Cardiac muscle cell (in vitro differentiated cells and primary cell): ENCODE measurements at places on chromosomes 3 and 15. TPM values are rescaled to one million over a fixed set of nuclear protein-coding genes. Genes with fewer than 3 reads are reported as not detected.

DNA sequence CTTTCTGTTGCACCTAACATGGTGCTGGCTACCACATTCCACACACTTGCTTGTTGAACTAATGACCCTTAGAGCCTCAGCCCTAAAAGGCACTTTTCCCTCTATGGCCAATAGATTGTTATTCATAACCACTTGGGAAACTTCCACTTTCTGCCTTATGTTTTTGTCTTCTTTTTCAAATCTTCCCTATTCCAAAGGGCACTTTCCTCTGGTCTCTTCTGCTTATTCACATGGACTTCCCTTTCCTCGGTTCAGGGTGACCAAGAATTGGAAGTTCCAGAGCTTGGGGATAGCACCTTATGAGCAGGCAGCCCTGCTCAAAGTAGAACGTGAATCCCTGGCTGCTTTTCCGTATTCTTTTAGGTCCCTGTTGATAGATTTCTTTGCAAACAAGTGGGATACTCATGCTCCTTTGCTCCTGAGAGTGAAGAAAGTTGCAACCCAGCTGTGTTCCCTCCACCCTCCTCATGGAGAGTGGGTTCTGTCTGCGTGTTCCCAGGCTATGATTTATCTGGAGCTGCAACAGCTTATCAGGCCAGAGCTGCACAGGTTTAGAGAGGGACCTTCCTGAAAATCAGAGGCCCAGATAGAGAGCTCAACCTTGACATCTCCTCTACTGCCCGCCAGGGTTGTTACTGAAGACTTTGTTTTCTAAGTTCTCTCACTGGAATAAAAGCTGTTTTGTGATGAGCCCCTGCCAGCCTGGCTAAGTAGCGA is 58.8 kb upstream of the MYZAP start:
- DNase-seq = no peak
- H3K4me1 ChIP-seq = peaks cover 43% of the 10 kb centered on the region
- H3K27me3 ChIP-seq = no peaks in the 10 kb centered on the region
- H3K36me3 ChIP-seq = peaks cover 41% of the 10 kb centered on the region
- no peak overlapping the region for H3K4me3 ChIP-seq
- peak overlapping the region; percentile 89 for H3K27ac ChIP-seq

Gene CCDC80
- 21.7 and 26.4 TPM in 2 replicates for total RNA-seq

DNA sequence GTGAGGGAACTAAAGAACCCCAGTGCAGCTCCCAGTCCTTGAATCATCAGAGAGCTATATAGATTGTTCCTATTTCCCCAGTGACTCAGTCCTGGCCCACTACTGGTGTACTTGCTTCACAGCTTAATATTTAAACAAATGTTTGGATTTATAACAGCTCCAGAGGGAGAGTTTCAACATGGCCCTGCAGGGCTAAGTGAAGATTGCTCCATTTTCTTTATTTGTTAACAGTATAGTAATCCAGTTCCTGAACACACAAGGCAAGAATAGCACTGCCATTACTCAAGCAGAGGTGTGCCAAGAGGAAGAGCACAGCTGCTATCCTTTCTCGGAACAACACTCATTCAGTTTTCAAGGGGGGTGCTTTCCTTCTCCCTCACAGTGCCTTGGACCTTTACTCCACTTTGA is 6.5 kb downstream of the SQOR start:
- no peak overlapping the region for H3K4me3 ChIP-seq
- H3K27me3 ChIP-seq = peaks cover 53% of the 10 kb centered on the region
- H3K36me3 ChIP-seq = no peaks in the 10 kb centered on the region
- H3K4me1 ChIP-seq = no peaks in the 10 kb centered on the region
- no peak overlapping the region for H3K27ac ChIP-seq

Gene RTP1
- not detected in 2 replicates for total RNA-seq

Gene KLF15
- total RNA-seq = 9.5 and 16.5 TPM in 2 replicates

GRCh38 chr15:32933236-32933635 is 215.4 kb downstream of the GREM1 start:
- no peak overlapping the region for H3K27ac ChIP-seq
- peak; percentile 15 for DNase-seq
- H3K4me1 ChIP-seq = no peaks in the 10 kb centered on the region
- no peaks in the 10 kb centered on the region for H3K27me3 ChIP-seq
- H3K4me3 ChIP-seq = no peak overlapping the region
- H3K36me3 ChIP-seq = no peaks in the 10 kb centered on the region

GRCh38 chr3:7562892-7563291 is 702.0 kb downstream of the GRM7 start:
- no peaks in the 10 kb centered on the region for H3K36me3 ChIP-seq
- H3K4me3 ChIP-seq = no peak overlapping the region
- H3K27me3 ChIP-seq = no peaks in the 10 kb centered on the region
- DNase-seq = no peak

DNA sequence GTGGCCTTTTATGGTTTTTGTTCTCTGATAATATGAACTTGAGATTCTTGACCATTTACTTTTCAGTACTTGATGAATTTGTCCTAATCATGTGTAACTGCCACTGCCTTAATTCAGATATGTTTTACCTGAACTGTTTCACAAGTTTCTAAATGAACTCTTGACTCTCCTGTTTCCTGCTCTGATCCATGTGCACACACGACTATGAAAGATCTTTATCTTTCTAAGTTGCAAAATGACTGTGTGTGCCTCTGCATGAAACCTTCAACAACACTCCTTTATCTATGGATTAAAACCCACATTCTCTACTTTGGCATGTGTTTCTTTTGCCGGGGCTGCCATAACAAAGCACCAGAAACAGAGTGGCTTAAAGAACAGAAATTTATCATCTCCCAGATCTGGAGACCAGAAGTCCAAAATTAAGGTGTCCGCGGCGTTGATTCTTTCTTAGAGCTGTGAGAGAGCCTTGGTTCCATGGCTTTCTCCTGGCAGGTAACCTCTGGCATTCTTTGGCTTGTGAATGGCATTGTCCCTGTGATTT is 275.0 kb downstream of the ADAMTSL3 start:
- H3K36me3 ChIP-seq = no peaks in the 10 kb centered on the region
- no peak overlapping the region for H3K27ac ChIP-seq
- no peak overlapping the region for H3K4me3 ChIP-seq
- H3K4me1 ChIP-seq = no peaks in the 10 kb centered on the region

Gene FAM107A
- total RNA-seq = not detected in 2 replicates

- peaks cover 20% of the 10 kb centered on the region for H3K36me3 ChIP-seq
- no peak overlapping the region for H3K4me3 ChIP-seq
- peak; percentile 37 for DNase-seq
- H3K27me3 ChIP-seq = no peaks in the 10 kb centered on the region
- peak overlapping the region; percentile 60 for H3K27ac ChIP-seq
Measured at GRCh38 chr3:47022641-47023071, 43.2 kb downstream of the NBEAL2 start.

GRCh38 chr3:65096110-65096745 is 408.4 kb upstream of the ADAMTS9 start:
- H3K27ac ChIP-seq = no peak overlapping the region
- H3K27me3 ChIP-seq = no peaks in the 10 kb centered on the region
- no peaks in the 10 kb centered on the region for H3K36me3 ChIP-seq

GRCh38 chr3:147807776-147808175 is 398.6 kb downstream of the ZIC1 start:
- no peak overlapping the region for H3K27ac ChIP-seq
- H3K36me3 ChIP-seq = no peaks in the 10 kb centered on the region
- H3K4me1 ChIP-seq = no peaks in the 10 kb centered on the region

DNA sequence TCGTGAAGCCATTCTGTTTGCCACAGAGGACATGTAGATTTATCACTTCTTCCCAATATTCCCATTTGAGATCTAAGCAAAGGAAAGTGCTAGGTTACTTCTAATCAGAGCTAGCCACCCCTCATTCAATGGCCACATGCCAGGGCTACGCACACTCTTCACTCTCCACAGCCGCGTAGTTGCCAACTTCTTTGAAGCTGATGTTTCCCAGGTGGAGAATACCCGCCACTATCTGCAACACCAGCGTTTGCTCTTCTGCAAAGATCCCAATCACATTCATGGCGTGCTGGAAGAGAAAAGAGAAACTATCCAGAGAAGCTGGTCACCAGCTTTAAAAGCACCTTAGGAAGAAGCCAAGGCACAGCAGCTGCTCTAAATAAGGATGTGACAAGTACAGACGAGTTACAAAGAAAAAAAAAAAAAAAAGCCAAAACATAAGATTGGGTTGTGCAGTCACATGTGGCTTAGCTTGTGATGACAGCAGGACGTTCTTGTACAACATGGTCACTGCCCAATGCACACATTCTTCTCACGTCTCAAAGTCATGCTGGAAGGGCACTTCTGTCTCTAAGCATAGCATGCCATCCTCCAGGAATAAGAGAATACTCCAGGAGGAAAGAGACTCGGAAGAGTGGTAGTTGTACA is 16.4 kb downstream of the LDHAL6B start:
- no peak overlapping the region for H3K27ac ChIP-seq
- no peaks in the 10 kb centered on the region for H3K27me3 ChIP-seq
- no peaks in the 10 kb centered on the region for H3K36me3 ChIP-seq
- H3K4me3 ChIP-seq = no peak overlapping the region

Gene THUMPD3
- 24.5 and 43.5 TPM in 2 replicates for total RNA-seq

DNA sequence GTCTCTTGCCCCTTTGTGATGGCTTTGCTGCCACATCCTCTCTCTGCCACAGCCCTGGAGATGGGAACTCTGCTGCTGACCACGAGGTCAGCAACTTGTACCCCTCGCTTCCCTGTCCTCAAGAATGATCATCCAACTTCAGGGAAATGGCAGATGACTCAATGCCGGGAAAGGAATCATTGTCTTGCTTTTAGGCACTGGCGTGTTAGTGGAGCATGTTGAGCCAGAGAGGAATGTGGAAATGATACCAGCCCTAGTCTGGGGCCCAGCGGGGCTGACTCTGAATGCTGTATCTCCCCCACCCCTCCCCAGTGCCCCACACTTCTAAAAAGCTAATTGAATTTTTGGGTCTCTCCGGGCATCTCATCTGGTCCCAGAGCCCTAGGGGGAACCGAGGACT is 184.9 kb upstream of the BHLHE40 start:
- no peak for DNase-seq
- no peak overlapping the region for H3K27ac ChIP-seq
- H3K4me1 ChIP-seq = no peaks in the 10 kb centered on the region
- H3K4me3 ChIP-seq = no peak overlapping the region
- no peaks in the 10 kb centered on the region for H3K36me3 ChIP-seq

- peak; percentile 43 for DNase-seq
- H3K27me3 ChIP-seq = no peaks in the 10 kb centered on the region
- H3K4me3 ChIP-seq = no peak overlapping the region
- no peaks in the 10 kb centered on the region for H3K4me1 ChIP-seq
- no peak overlapping the region for H3K27ac ChIP-seq
Measured at GRCh38 chr15:72835294-72835890, 51.8 kb upstream of the ADPGK start.

- no peak for DNase-seq
- no peak overlapping the region for H3K4me3 ChIP-seq
- H3K27ac ChIP-seq = no peak overlapping the region
- no peaks in the 10 kb centered on the region for H3K27me3 ChIP-seq
Measured at GRCh38 chr15:26759986-26760385, 12.9 kb downstream of the GABRB3 start.

Gene CLDN1
- 0.18 and 0.48 TPM in 2 replicates for total RNA-seq

Gene ARGFX
- not detected in 2 replicates for total RNA-seq

GRCh38 chr3:23877329-23877980 is 39.3 kb downstream of the NKIRAS1 start:
- no peak overlapping the region for H3K27ac ChIP-seq
- no peak overlapping the region for H3K4me3 ChIP-seq
- H3K36me3 ChIP-seq = no peaks in the 10 kb centered on the region
- DNase-seq = no peak
- no peaks in the 10 kb centered on the region for H3K27me3 ChIP-seq

Gene SI
- total RNA-seq = not detected in 2 replicates

DNA sequence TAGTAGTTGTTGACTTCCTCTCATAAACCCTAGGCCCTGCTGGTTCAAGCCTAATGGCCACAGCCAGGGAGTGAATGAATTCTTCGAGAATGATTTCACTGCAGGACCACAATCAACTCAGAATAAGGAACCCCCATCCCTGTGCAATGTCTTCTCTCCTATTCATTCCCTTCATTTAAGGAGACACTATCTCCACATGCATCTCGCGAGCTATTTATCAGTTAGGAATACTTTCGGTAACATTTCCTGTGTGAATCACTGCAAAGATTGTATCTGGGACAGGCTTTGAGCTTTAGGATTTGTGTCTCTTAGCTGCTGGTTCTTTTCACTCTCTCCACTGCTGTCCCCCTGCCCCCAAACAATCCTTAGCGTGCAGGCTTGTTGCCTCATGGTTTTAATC is 94.4 kb downstream of the MYLK start:
- no peak for DNase-seq
- no peaks in the 10 kb centered on the region for H3K36me3 ChIP-seq
- H3K27ac ChIP-seq = no peak overlapping the region
- H3K4me3 ChIP-seq = no peak overlapping the region

Gene ARRDC4
- total RNA-seq = 29.9 and 35.2 TPM in 2 replicates

Gene CLSTN2
- 5.0 and 7.0 TPM in 2 replicates for total RNA-seq

- H3K4me1 ChIP-seq = no peaks in the 10 kb centered on the region
- DNase-seq = no peak
- no peaks in the 10 kb centered on the region for H3K36me3 ChIP-seq
- H3K27ac ChIP-seq = no peak overlapping the region
- H3K27me3 ChIP-seq = no peaks in the 10 kb centered on the region
Measured at GRCh38 chr3:22157848-22158247, 406.8 kb upstream of the ZNF385D start.

Gene PLXND1
- 24.6 and 56.5 TPM in 2 replicates for total RNA-seq

DNA sequence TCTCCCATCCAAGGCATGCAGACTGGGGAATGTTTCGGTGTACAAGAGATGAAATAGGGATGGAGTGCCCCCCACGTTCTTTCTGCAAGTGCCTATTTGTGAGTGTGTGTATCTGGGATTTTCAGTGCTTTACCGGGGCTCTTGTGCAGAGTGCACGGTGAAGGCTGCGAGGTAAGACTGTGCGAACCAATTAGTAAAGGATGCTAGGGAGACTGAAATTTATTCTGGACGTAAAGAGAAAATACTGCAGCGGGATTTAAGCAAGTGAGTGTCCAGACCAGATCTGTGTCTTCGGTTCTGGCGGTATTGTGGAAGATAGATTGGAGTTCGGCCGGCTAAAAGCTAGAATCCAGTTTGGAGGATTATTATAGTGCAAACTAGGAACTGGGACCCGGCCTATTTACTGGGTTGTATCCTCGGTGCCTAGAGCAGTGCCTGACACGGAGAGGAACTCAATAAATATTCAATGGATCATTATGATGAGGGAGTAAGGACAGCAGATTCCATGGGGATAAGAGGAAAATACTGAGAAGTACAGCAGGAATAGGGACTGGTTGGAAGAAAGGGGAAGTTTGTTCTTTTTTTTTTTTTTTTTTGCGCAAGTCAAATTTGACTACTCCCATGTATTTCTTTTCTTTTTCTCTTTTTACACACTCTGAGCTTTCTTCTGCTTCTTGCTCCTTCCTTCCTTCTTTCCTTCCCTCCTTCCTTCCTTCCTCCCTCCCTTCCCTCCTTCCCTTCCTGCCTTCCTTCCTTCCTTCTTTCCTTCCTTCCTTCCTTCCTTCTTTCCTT is 580 bp upstream of the MAGEF1 start:
- H3K27ac ChIP-seq = peak overlapping the region; percentile 95
- peaks cover 6% of the 10 kb centered on the region for H3K36me3 ChIP-seq
- H3K4me3 ChIP-seq = peak overlapping the region; percentile 78
- no peak for DNase-seq
- H3K4me1 ChIP-seq = peaks cover 47% of the 10 kb centered on the region

- no peaks in the 10 kb centered on the region for H3K27me3 ChIP-seq
- H3K4me1 ChIP-seq = peaks cover 16% of the 10 kb centered on the region
- H3K36me3 ChIP-seq = no peaks in the 10 kb centered on the region
Measured at GRCh38 chr3:150912501-150912900, 7.3 kb upstream of the MINDY4B start.
